ENCODE measurements at places on chromosomes 13 and 19.
A peak's percentile ranks its signal among the peaks of the same experiment; 100 is the strongest.

DNA sequence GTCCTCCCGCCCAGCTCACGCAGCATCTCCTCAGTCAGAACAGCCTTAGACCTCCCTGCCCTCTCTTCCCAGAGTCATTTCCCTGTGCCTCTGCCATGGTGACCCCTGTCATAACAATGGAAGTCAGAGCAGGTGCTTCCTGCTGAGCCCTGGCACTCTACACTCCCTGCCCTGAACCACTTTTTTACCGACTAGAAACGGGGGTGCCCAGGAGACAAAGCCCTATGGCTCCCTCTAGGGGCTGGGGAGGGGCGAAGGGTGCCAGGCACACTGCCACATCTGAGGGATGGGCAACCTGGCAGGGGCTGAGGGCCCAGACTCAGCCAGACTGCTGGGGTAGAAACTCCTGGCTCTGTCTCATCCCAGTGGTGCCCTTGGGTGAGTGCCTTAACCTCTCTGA is 16.4 kb downstream of the ZNF574 start:
- no peak for DNase-seq

DNA sequence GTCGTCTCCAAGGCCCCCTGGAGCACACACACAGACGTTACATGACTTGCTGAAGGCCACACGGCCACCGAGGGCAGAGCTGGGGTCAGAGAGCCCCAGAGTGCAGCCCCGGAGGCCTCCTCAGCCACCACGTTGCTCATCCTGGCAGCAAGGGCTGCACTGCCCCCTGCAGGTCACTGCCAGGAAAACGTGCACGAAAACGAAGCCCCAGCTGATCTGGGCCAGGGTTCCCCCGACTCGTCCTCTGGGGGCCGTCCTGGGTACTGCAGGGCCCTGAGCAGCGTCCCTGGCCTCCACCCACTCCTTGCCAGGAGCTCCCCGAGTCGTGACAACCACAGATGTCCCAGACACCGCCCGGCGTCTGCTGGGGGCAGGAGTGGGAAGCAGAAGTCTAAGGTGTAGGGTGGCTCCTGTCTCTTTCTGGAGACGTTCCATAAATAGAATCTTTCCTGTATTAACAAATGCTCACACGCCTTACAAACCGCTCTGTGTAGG is 3.4 kb downstream of the TPGS1 start:
- peak; percentile 91 for DNase-seq

DNA sequence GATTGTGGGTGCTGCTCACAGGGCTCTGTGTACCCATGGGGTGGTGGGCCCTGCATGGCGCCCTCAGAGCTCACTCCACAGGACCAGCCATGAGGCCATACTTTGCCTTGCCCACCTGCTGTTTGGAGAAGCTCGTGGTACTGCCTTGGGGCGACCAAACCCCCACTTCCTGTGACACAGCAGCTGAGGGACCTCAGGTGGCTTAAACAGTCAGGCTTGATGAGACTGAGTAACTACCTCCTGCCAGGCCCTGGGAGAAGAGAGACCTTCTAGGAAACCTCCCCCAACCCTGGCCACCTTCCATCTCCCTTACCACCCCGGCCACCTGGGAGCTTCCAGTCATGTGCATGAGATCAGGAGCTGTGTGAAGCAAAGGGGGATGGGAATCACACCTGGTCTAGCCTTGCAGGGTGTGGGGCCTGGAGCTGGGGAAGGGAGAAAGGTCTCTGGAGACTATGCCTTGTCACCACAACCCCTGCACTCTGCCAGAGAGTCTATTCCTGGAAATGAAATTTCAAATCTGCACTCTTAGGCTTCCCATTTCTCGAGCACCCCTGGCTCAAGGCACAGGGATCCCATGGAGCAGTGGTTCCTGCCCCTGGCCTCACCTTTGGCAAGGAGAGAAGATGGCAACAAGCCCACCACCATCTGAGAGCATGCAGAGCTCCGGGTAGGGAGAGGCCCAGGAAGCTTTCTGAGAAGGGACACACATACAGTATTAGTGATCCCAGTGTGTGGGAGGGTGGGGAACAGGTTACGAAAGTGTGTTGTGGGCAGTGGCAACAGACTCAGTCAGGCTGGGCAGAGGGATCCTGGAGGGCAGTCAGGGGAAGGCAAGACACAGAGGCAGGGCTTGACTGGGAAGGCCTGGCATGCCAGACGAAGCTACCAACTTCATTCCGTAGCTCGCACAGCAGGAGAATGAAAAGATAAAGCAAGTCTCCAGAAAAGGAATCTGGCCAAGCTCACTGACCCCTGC is 125.0 kb downstream of the URI1 start:
- no peak for DNase-seq

DNA sequence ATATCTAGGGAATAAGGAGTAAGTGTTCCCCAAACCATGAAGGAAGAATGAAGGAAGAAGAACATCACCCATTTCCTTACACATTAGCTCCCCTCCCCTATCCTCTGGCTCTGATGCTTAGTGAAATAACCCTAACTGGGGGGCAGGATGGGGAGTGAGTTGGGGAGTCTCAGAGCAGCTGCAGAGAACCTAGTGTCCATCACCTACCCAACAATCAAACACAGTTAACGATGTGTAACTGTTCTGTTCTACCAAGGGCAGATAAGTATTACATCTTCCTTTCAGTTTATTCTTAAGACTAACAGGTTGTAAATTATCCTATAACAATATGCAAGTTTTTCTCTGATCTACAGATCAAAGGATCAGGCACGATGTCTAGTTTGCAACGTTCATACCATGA is 12.8 kb downstream of the ELF1 start:
- DNase-seq: no peak

GRCh38 chr13:23434491-23434890 is 989 bp upstream of the SACS start:
- no peak for DNase-seq

DNA sequence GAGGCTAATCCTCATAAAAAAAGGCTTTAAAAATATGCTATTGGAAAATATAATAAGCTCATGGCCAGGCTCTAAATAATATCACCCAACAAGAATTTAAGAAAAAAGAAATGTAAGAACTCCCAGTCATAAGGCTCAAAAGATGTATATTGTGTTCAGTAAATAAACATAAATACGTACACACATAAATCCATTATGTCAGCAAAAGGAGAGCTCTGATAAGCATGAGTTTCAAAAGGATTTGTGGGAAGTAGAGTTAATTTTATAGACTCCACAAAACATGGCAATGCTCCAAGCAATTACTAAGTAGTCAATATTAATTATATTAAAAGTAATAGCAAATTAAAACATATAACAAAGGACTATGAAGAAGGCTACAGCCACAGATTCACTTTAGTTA is 37.3 kb upstream of the TRPC4 start:
- DNase-seq: no peak

DNA sequence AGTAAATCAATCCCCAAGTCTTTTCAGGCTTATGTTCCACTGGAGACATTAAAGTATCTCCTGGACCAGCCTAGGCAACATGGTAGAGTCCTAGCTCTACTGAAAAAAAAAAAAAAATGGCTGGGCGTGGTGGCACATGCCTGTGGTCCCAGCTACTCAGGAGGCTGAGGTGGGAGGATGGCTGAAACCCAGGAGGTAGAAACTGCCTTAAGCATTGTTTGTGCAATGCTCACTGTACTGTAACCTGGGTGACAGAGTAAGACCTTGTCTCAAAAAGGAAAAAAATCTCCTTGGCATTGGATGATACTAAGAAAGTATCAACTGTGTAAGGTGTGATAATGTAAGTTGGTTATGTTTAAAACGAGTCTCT is 8.8 kb downstream of the KLK8 start:
- no peak for DNase-seq

- DNase-seq: no peak
These were observed 11.7 kb downstream of the KCNRG start for GRCh38 chr13:50026788-50027473.

GRCh38 chr19:28307487-28307886 is 905.5 kb downstream of the UQCRFS1 start:
- no peak for DNase-seq

DNA sequence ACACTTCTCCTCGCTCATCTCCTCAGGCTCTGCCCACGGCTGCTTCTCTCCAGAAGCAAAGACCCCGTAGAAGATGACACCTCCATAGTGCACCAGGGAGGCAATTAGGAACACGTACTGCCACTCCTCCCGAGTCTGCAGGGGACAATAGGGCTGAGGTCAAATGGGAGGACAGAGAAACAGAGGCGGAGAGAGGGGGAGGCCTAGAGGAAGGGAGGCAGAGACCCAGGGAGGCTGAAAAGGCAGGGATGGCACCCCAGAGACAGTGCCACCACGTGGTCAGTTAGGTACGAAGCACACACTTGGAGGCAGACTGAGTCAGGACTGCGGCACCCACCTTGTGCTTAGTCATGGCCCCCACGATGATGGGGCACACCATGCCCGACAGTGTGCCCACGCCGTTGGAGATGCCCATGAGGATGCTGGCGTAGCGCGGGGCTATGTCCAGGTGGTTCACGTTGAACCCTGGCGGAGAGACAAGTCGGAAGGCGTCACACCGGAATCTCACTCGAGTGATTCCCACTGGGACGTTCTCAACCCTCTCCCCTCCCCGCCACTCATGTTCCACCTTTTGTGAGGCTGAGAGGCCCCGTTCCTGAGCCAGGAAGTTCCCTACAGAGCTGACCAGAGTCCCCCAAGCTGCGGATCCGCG is 5.6 kb downstream of the GFY start:
- DNase-seq: no peak

- DNase-seq: peak; percentile 25
These were observed 39.4 kb downstream of the ZNF136 start for GRCh38 chr19:12202250-12202649.

DNA sequence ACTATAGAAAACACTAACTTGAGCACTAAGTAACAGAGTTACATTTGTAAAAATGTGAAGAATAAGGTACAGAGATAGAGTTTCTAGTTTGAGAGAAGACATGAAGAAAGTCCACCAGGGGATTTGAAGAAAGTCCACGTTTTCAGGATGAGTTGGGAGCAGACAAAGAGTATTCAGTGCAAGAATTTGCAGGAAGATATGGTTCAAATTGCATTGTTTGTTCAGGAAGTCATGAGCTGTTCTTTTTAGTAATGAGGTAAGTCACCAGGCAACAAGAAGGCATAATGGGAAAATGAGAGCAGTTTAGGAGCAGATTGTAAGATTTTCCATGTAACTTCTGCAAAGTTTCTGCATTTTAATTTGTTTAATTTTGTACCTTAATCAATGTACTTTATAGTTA is 618.0 kb downstream of the DACH1 start:
- DNase-seq: no peak

DNA sequence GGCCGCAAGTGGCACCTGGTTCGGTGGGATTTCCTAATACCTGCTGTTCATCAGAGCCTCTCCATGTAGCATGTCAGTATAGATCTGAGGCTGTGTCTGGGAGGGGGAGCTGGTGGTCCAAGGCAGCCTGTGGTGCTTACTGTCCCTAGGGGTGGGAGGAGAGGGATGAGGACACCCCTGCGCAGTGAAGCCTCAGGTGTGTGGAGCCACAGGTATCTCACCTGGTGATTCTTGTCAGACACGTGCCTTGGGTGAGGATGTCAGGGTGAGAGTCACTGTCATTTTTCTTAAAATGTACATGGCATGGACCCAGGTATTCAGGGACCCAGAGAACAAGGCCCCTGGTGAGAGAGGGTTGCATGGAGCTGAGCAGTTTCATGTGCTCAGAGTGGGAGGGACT is 11.7 kb downstream of the CEACAM4 start:
- DNase-seq: no peak

DNA sequence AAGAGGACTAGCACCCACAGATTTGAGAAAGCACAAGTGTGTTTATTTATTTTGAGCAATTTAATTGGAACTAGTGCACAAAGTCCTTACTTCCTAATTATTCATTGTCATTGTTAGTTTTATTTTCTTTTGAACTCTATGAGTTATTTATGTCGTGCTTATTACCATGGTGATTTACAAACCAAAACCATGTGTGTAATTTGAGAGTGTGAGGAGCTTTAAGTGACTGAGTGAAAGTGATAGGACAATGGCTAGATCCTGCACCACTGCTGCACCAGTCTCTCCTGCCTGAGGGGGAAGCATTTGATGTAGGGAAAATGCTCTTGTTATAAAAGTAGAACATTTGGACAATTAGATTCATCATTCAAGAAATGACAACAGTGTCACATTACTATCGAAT is 172.3 kb upstream of the KLF12 start:
- DNase-seq: no peak

GRCh38 chr13:47594833-47595232 is 406.2 kb downstream of the SUCLA2 start:
- no peak for DNase-seq

DNA sequence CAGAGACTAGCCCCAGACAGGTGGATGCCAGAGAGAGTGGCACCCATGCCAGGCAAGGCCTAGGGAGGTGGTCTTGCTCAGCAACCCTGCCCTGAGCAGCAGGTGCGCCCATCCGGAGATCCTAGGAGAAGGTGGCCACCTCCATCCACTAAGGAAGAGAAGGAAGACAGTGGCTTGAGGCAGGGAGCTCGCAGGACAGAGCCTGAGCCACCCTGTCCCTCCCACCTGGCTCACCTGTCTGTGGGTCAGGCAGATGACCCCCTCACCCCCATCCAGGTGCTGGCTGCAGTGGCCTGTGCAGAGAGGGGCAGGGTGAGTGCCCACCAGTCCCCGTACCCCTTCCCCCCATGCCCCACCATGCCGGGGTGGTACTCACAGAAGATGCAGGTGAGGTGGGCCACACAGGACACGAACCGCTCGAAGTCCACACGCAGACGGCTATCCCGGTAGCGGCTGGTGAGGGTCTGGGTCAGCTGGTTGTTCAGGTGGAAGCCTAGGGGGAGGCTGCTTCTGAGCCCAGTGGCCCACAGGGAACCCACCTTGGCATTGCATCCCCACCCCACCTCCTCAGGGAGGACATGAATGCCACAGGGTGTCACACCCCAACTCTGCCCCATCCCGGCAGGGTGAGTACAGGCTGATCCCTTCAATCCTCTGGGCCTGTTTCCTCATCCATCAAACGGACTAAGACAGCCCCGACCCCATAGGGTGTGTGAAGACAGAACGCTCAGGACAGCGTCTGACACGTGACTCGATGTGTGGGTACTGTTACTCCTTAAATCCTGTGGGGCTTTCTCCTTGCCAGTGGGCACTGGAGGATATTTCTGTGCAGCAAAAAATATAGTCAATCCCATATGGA is 13.3 kb downstream of the CAPN12 start:
- no peak for DNase-seq

- DNase-seq: no peak
These were observed 28.8 kb upstream of the RCBTB2 start for GRCh38 chr13:48561466-48562235.

DNA sequence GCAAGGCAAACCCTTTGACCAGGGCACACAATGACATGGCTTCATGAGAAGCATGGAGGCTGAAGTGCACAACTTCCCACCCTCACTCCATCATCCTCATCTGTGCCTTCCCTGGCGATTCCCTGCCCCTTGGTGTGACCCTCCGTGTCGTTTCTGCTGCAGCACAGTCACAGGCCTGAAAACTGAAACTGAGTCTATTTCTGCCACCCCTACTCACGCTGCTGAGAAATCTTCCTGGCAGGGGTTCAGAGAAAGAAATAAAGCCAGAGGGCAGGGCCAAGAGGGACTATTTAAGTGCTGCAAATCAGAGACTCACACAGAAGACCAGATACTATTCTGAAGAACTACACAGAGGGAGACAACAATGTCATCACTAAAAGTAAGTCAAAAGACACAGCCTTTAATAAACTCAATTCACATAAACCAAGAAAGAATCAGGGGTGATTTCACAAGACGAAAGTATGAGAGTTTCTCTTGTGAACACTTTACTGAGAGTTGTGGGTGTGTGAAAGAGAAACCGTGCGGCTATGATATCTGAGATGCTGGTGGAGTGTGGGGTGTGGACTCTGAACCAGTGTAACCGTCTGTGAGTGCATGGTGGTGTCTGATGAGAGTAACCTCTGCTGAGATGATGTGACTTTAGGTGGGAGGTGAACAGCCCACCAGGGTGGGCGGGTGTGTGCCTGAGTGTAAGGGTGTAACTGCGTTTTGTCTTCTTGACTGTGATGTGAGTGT is 23.5 kb downstream of the LGALS16 start:
- no peak for DNase-seq
